Endothelial cell (in vitro differentiated cells): ENCODE measurements at places on chromosomes 6 and 20.
A peak's percentile ranks its signal among the peaks of the same experiment; 100 is the strongest.

DNA sequence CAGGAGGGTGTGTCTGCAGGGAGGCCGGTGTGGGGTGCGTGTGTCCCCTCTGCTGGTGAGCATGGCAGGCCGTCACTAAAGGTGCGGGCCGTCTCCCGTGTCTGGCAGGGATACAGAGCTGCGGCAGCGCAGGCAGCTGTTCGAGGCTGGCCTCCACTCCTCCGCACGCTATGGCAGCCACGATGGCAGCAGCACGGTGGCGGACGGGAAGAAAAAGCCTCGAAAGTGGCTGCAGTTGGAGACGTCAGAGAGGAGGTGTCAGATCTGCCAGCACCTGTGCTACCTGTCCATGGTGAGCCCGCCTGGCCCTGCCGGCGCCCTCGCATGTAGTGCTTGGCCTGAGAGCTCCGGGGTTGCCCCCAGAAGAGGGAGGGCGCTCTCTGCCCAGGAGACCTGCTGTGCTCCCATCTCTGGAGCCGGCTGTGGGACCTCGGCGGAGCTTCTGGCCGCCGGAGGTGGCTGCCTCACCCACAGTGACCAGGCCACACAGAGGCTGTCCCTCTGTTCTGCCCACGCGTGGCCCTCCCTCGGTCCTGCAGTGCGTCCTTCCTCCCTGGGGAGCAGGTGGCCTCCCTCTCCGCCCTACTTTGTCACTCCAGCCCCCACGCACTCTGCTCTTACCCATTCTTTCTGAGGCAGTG is 149.6 kb downstream of the DTNBP1 start:
- no peak for DNase-seq

- DNase-seq = peak; percentile 26
Measured at GRCh38 chr6:160667639-160668481, 3.8 kb upstream of the LPA start.

GRCh38 chr6:143427109-143427817 is 23.2 kb downstream of the ADAT2 start:
- peak; percentile 81 for DNase-seq

- DNase-seq = no peak
Measured at GRCh38 chr6:134436281-134436815, 118.4 kb upstream of the SGK1 start.

DNA sequence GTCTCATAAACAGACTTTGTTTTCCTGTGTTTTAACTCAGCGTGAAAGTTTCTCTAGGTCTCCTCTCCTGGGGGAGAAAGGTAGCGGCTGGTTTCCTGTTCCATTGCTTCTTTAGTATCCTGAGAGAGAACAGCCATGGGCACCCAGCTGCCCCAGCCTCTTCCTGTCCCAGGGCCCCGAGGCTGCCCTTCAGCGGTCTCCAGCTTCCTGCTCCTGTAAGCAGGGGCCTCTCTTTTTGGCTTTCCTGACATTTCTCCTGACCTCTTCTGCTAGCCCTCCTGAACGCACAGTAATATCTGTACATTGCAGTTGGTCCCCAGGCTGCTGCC is 2.4 kb upstream of the SSTR4 start:
- no peak for DNase-seq

DNA sequence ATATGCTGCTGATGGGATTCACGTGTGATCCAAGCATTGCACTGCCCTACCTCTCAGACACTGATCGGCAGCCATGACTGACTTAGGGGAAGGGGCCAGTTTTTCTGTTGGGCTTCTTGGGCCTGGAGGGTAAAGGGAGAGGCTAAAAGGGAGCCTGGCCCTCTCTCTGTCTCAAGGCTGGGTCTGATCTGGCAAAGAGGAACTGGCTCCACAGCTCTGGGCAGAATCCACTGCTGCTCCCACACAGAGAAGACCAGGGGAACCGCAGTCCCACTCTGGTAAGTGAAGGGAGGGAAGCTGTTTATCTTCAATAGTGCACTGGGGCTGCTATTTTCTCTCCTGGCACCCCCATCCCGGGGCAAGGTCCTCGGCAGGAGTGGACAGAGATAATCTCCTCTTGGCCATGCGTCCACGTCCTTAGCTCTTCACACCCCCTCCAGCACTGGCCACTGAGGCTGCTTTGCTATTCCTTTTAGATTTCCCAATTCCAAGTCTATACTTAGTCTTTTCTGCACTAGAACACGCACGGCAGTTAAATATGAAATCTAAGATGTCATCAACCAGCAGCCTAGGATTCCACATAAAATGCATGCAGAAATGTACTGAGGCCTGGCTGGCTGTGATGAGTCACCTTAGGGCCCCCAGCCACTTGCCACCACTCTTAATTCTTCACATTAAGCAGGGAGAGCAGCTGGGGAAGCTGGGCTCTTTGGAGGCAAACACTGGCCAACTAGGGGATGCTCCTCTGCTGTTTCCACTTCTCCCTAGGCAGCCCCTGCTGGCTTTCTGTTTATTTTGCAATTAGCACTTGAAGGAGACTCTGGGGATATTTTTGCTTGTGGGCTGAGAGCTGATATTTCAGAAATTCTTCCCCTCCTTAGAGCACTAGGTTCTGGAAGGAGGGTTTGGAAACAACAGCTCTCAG is 87.8 kb upstream of the ARMC2 start:
- DNase-seq = no peak

DNA sequence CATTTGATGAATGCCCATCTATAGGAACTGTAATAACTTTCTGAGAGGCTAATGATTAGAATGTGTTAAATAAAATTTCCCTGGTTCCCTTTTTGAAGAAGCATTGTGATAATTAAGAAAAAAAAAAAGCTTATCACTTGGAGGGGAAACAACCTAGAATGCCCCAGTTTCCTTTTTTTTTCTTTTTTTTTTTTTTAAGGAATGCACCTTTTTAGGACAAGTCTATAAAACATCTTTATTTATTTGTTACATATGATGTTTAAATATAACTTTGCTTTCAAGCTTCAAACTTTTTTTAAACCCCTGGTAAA is 7.3 kb upstream of the MRPS10 start:
- no peak for DNase-seq
